ENCODE measurements at places on chromosomes 16 and 17. TPM values are rescaled to one million over a fixed set of nuclear protein-coding genes. Genes with fewer than 3 reads are reported as not detected.
A peak's percentile ranks its signal among the peaks of the same experiment; 100 is the strongest.

- H3K36me3 ChIP-seq: no peaks in the 10 kb centered on the region
- H3K27ac ChIP-seq: no peak overlapping the region
- peaks cover 12% of the 10 kb centered on the region for H3K27me3 ChIP-seq
- peaks cover 6% of the 10 kb centered on the region for H3K4me1 ChIP-seq
- no peak for DNase-seq
- H3K4me3 ChIP-seq: no peak overlapping the region
Measured at GRCh38 chr17:18953231-18953728, 1.3 kb downstream of the SLC5A10 start.

DNA sequence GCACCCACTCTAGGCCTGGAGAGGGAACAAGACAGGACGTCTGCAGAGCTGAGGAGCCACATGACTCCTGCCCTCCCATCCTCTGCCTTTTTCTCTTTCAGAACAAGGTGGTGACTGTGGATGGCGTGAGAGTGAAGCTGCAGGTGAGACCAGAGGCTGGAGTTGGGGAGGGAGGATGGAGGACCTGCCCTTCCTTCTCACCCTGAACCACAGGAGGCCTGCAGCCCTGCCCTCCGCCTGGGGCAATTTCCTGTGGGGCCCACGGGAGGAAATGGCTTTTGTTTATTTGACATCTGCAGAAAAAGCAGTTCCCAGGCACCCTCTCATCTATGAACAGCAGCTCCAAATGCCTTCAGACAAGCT is 5.1 kb downstream of the RAB37 start:
- H3K27ac ChIP-seq: peak overlapping the region; percentile 52
- peaks cover 99% of the 10 kb centered on the region for H3K4me1 ChIP-seq
- DNase-seq: peak; percentile 48
- peaks cover 50% of the 10 kb centered on the region for H3K27me3 ChIP-seq
- H3K36me3 ChIP-seq: no peaks in the 10 kb centered on the region

CACNG4 gene
- not detected for total RNA-seq

PPM1D gene
- total RNA-seq: 8.2 TPM

ATP5PD gene
- total RNA-seq: 77.0 TPM

- H3K4me1 ChIP-seq: peaks cover 6% of the 10 kb centered on the region
- no peaks in the 10 kb centered on the region for H3K36me3 ChIP-seq
- DNase-seq: no peak
- H3K27me3 ChIP-seq: no peaks in the 10 kb centered on the region
- H3K4me3 ChIP-seq: no peak overlapping the region
Measured at GRCh38 chr17:36610474-36610873, 9.1 kb downstream of the MRM1 start.
